ENCODE measurements at places on chromosomes 4 and X.

GRCh38 chr4:84920617-84921016 lies 45.9 kb downstream of the WDFY3 start:
- DNase-seq: no peak

DNA sequence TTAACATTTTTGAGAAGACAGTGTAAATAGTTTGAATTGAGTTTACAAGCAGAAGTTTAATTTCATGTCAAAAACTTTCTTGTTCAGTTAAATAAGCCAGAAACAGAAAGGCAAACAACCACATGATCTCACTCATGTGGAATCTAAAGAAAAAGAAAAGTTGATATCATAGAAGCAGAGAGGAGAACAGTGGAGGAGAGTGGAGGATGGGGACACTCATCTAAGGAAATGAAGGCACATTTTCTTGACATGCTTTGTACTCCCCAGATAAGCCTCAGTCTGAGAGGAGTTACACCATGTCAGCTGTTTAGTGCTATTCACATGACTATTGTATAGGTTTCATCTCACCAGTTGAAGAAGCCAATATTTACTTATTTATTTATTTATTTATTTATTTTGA lies 13.5 kb downstream of the SNCA start:
- no peak for DNase-seq

DNA sequence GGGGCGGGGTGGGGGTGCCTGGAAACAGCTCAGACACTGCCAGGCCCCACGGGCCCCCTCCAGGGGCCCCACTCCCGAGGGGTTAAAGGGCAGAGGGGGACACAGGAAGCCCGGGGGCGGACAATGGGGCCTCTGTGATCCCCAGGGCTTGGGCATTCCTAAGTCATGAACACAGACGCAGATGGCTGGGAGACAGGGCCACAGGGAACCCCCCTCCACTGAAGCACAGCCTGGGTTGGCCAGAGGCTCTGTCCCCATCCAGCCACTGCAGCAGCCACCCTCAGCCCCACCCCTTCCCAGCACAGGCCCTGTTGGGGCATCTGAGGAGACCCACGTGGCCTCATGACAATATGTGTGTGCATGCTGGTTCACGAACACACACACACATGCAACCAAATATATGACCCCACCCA lies 3.9 kb downstream of the L1CAM start:
- no peak for DNase-seq

DNA sequence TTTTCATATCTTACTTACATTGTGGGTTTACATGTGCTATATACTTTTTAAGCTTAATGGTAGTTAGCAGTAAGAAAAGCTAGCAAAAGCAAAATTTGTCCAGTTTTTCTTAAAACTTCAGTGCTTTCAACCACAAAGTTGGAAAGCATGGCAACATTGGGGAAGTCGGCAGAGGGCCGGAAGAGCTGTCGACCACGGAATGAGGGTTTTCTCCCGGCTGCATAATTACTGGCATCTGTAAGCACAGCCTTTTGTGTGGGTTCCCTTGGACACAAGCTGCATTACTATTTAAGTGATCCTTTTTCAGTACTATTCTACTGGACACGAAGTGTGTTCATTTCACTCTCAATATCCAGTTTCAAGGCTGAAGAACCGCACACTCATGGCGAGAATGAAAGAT lies 560.4 kb downstream of the ANKRD50 start:
- DNase-seq: no peak

- DNase-seq: no peak
These were observed 178.6 kb downstream of the NAA11 start for GRCh38 chr4:79147251-79147650.

DNA sequence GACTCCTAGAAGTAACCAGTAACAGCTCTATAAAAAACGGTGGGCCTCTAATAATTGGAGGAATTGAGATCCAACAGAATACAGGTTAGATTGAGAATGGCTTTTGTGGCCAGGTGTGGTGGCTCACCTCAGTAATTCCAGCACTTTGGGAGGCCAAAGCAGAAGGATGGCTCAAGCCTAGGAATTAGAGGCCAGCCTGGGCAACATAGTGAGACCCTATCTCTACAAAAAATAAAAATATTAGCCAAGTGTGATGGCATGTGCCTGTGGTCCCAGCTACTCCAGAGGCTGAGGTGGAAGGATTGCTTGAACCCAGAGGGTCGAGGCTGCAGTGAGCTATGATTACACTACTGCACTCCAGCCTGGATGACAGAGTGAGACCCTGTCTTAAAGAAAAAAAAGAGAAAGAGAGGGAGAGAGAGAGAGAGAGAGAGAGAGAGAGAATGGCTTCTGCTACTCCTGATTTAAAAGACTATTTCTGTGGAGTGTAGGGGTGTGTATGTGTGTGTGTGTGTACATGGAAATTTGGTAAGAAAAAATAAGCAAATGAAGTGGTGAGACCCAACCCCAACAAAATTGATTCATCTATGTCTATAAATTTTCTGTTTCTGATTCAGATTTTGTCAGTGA lies 89.3 kb downstream of the FRMPD4 start:
- no peak for DNase-seq

Measured in stimulated activated effector memory CD8-positive, alpha-beta T cell treated with anti-CD3 and anti-CD28 coated beads, Interleukin-12 subunit alpha, Interleukin-12 subunit beta, amount 100 ng/mL, for 72 hours (primary cell).